ENCODE measurements at places on chromosomes 16 and 17.

DNA sequence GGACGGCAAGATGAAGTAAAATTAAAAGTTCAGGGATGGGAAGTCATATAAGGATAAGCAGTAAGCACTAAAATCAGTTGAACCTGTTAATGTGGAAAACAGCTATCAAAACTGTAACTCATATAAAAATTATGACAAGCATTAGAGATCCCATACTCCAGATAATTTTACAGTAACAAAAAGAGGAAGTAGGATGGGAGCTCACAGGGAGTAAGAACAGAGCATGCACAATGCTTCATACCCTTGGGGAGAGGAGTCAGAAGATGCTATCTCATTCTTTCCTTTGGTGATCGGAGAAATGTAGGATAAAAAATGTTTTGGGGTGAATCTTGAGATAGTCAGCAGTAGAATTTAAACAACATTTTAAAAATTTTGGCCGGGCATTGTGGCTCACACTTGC lies 164.7 kb upstream of the CACNG5 start:
- no peak for DNase-seq

GRCh38 chr17:4945176-4945943 lies 3.0 kb downstream of the PFN1 start:
- DNase-seq = peak; percentile 63

- DNase-seq = no peak
Measured at GRCh38 chr17:10018461-10018891, 113.4 kb upstream of the RCVRN start.

- no peak for DNase-seq
Measured at GRCh38 chr17:57908278-57908677, 46.9 kb downstream of the CUEDC1 start.

DNA sequence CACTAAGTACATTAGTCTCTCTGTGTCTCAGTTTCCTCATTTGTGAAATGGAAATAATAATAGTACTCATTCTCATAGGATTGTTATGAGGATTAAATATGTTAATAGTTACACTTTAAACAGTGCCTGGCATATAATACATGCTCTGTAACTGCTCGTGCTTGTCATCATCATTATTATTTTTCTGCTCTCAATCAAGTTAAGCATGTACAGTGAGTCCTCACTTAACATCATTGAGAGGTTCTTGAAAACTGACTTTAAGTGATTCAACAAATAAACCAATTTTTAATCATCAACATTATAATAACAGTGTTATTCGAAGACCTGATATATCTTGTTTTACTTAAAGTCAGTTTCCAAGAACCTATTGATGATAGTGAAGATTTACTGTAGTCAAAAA lies 322.3 kb downstream of the ZFHX3 start:
- no peak for DNase-seq

DNA sequence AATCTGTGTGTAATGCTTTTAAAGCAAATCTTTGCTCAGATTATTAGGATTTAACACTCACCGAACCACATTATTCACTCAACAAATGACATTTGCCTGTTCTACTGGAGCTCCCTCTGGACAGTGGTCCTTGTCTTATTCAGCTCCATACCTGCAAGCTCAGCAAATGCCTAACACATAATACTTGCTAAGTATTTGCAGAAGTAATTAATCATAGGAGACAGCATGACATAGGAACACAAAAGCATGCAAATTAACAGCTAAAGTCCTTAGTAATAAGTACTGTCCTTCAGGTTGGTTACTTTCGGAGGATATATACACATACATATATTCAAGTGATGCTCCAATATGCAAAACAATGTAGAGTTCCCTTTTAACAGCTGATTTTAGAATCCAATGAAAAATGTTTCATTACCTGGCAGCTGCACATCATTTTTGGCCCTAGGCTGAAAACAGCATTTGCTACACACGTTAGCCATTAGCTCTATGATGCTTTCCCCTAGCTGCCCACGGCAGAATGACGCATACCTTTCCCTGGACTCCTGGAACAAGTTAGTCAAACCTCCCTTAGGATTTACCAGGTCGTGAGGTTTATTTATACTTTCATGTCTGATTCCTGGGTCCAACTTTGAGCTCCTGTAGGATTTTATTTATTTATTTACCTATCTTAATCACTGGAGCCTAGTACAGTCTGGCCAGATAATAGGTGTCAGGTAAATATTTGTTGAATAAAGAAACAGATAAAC lies 8.6 kb downstream of the BRD7 start:
- DNase-seq = no peak

- no peak for DNase-seq
Measured at GRCh38 chr16:21075252-21075651, 75.4 kb downstream of the DNAH3 start.

DNA sequence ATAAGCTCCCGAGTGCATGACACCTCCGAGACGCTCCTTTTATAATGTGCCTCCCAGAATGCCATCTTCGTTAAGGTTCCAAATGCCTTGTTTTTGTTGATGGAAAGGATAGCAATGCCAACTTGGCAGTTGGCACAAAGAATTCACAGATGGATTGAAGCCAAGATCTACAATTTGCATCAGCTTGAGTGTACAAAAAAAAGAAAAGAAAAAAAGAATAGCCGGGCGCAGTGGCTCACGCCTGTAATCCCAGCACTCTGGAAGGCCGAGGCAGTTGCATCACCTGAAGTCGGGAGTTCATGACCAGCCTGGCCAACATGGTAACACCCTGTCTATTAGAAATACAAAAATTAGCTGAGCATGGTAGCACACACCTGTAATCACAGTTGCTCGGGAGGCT lies 7.6 kb downstream of the TBC1D16 start:
- no peak for DNase-seq

- no peak for DNase-seq
Measured at GRCh38 chr16:17571499-17572093, 100.8 kb upstream of the XYLT1 start.

- no peak for DNase-seq
Measured at GRCh38 chr17:2682176-2682938, 29.2 kb downstream of the CLUH start.

- no peak for DNase-seq
Measured at GRCh38 chr16:71504901-71505300, 15.8 kb upstream of the ZNF19 start.

- DNase-seq = no peak
Measured at GRCh38 chr16:73599351-73599750, 551.4 kb upstream of the ZFHX3 start.

DNA sequence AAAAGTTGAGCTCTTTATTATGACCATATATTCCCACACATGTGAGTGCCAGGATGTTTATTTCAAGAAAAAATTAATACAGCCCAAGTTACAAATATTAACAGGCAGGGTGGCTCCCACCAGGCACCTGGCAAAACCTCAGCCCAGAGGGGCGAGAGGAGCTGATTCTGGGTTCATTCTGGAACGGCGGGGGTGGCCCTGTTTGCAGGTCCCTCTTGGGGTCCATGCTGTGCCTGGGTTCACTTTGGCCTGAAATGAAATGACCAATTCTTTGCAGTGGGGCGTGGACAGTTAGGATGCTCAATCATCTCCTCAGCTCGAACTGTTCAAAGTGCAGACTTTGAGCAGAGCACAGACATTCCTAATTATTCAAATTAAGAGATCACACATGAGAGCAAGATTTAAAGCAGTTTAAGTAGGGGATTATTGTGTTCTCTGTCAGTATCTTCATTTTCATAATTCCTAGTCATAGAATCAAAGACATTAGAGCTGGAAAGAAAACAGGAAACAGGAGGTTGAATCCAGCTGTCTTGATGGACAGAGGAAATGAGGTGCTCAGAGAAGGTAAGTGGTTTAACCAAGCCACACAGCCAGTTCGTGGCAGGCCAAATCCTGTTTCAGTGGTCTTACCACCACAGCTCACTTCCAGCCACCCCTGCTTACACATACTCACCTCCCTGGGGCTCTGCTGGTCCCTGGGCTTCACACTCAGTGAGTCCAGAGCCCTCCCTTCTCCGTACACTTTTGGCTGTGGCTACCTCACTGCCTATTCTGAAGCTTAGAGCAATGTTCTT lies 363.9 kb upstream of the TNRC6C start:
- no peak for DNase-seq

DNA sequence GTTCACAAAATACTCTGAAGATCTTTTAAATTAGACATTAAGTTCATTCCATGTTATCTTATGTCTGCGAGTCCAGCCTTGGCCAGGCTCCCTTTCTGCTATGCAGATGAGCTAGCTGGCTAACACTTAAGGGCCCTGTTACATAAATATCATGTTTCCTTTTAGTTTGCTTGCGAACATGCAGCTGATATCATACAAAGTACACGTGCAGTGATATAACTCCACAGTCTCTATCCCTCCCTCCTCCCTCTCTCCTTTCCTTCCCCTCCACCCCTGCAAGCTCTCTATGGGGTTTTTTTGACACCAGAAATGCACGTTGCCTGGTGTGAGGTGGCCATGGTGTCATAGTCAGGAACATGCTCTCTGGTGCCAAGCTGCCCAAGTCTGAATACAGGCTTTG lies 46.1 kb downstream of the ARHGAP17 start:
- no peak for DNase-seq

GRCh38 chr16:14050291-14051027 lies 20.7 kb upstream of the MRTFB start:
- DNase-seq = no peak

DNA sequence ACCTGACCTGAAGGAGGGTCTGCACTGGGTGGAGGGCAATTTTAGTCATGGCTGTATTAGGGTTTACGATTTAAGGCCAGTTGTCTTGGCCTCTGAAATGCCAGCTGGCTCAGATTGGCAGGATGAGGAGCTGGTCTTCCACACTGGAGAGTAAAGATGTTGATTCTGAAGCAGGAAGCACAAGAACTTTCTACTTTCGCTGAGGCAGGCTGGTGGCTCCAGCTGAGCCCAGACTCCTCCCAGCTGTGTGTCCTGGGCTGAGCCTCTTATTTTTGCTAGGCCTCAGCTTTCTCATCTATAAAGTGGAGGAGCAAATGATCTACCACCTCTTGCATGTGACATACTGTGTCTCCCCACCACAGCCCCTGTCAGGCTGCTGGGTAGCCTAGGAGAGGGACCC lies 74.4 kb downstream of the MRM1 start:
- DNase-seq = no peak

GRCh38 chr17:3398310-3398709 lies at the start of gene OR1E1:
OR1E1 (minus strand) TSS chr17:3398410; CDS start chr17:3398410, 0 bp downstream.
- DNase-seq = no peak

DNA sequence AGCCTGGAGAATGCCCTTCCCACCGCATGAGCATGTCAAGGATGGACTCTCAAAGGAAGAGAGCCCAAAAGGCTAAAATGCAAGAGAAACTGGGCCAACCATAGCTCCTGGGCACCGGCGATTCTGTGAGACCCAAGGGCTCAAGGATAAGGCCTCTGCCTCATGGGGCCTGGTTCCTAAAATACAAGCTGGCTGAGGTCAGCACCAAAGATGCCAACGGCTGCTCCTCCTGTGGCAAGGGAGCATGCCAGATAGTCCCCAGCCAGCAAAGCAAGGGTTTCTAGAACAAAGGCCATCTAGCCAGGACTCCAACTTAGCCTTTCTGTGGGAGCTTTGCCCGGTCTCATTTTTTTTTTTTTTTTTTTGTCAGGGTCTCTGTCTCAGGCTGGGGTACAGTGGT lies 20.1 kb downstream of the GPRC5B start:
- no peak for DNase-seq

DNA sequence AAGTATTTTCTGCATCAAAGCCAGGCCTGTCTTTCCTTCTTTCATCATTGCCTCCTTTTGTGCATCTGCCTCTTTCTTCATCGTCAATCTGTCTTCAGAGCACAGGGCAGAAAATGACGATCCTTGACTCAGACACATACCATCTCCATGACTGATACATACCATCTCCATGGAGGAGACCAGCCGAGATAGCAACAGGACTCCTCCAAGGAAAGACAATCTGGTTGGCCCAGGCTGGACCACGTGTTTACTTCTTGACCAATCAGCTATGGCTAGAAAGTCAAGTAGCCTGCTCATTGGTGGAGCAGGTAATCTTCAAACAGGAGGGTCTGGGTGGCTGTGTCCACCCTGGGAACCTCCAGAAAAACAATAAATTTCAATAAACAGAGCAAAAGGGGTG lies 164.6 kb downstream of the CPPED1 start:
- DNase-seq = no peak

- no peak for DNase-seq
Measured at GRCh38 chr16:88208112-88208511, 174.6 kb upstream of the ZNF469 start.

DNA sequence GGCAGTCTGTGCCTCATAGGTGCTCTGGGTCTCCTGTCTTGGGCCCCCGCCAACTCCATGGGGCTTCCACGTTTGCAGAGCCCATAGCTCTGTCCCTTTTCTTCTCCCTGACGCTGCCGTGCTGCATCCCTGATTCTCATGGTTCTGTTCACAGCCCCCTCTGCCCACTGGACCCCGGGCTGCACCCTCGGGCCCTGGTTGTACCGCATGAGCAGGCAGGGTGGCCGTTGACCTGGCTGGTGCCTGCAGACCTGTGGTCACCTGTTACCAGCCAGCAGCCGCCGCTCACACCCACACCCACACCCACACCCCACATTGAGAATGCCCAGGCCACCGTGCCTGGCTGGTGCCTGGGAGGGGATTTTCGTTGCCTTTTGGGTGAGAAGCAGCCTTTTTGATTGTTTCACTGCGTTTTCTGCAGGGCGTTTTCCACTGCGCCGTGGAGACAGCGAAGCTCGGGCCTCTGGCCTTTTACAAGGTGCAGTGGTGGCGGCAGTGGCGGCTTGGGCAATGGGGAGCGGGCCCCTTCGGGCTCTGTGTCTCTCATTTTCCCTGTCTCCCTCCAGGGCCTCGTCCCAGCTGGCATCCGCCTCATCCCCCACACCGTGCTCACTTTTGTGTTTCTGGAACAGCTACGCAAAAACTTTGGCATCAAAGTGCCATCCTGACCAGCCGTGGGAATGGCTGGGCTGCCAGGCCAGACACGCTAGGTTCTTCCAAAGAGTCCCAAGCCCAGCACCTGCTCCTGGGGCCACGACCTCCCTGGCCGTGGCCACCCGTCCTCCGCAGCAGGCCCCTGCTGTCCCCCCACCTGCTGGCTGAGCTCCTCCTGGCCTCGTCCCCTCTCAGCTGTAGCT lies 7.6 kb downstream of the SLC25A10 start:
- no peak for DNase-seq

- no peak for DNase-seq
Measured at GRCh38 chr17:13749891-13750235, 148.1 kb upstream of the HS3ST3A1 start.

- DNase-seq = no peak
Measured at GRCh38 chr16:27400751-27401620, 988 bp upstream of the IL21R start.

- DNase-seq = no peak
Measured at GRCh38 chr16:23902034-23902747, 66.4 kb downstream of the PRKCB start.

- DNase-seq = no peak
Measured at GRCh38 chr17:67082107-67082506, 37.8 kb downstream of the CACNG1 start.

GRCh38 chr16:83245061-83245460 lies 562.7 kb upstream of the HSBP1 start:
- DNase-seq = no peak

GRCh38 chr17:1813088-1813487 lies 16.6 kb downstream of the SMYD4 start:
- no peak for DNase-seq

DNA sequence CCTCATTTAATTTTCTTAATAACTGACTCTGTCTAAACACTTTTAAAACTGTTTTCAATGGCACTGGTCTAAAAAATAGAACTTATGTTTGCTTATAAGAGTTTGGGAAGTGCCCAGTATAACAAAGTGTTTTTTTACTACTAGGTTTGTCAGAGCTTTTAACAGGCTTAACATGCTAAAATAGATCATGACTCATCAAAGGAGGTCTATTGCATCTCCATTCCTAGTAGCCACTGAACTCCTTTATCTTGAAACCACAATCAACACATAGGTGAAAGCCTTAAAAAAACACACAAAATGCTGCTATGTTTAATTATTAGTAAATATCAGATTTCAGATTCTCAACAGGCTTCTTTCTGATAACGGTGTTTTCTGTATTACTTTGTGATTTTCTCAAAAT lies 196.4 kb upstream of the KIF2B start:
- no peak for DNase-seq

Measured in activated CD8-positive, alpha-beta memory T cell treated with anti-CD3 and anti-CD28 coated beads for 1 hour (primary cell).